NCI-H748 treated with DMSO at 0.1 percent for 48 hours (cell line): ENCODE measurements at places on chromosomes 6 and 20.

GRCh38 chr20:40633123-40633850 lies 55.7 kb downstream of the MAFB start:
- no peak for DNase-seq

- no peak for DNase-seq
These were observed 2.6 kb downstream of the PTK7 start for GRCh38 chr6:43078691-43079090.

DNA sequence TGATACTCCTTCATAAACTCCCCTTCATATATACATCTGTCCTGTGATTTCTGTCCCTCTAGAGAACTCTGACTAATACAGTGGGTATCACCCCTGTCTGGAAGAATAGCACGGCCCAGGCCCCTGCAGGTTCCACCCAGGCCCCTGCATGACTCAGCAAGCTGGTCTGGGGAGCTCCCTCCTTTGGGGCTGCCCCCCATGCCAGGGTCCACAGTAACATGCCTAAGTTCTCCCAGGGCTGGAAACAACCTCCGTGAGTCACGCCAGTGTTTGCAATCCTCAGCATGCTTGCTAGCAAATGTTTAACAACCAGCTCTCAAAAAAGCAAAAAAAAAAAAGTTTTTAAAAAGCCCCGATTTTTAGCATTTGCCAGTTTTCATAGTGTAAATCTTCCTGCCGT lies 134.3 kb upstream of the CDH4 start:
- DNase-seq = no peak

DNA sequence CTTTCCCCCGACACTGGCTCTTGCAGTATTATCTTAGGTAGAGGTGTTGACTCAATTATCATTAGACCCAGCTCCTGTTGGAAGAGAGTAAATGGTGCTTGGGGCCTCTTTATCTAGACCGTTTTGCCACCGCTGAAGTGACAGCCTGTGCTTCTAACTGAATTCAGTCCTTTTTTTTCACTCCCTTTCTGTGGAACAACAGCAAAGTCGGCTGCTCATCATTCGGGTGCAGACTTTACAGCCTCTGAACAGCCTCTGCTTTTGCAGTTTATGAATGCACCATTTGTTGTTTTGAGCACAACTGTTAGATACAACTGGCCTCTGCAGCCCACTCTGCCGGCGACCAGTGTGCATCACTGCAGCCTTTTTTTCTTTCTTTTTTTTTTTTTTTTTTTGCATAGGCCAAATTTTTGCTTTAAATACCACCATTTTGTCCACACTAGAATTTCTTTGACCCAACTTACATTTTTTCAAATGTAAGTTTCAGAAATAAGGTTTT lies 35.8 kb downstream of the RREB1 start:
- DNase-seq = no peak

GRCh38 chr6:39309942-39310531 lies 4.2 kb downstream of the KCNK17 start:
- DNase-seq = peak; percentile 63
